ENCODE measurements at places on chromosomes 4 and X.

- DNase-seq, result no peak
Measured at GRCh38 chrX:38678821-38679220, 117.5 kb downstream of the TSPAN7 start.

DNA sequence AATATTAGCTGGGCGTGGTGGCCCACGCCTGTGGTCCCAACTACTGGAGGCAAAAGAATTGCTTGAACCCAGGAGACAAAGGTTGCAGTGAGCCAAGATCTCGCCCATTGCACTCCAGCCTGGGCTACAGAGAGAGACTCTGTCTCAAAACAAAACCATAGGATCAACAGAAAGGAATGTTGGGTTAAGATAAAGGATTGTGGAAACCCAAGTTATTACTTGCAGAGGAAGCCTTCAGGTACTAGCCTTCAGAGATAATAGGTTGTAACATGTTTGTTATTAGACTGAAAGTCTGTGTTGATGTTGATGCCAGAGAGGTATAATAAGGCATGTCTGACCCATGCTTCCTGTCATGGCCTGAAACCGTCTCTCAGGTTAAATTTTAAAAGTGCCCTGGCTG, 16.9 kb downstream of the SSX5 start:
- DNase-seq, result no peak

DNA sequence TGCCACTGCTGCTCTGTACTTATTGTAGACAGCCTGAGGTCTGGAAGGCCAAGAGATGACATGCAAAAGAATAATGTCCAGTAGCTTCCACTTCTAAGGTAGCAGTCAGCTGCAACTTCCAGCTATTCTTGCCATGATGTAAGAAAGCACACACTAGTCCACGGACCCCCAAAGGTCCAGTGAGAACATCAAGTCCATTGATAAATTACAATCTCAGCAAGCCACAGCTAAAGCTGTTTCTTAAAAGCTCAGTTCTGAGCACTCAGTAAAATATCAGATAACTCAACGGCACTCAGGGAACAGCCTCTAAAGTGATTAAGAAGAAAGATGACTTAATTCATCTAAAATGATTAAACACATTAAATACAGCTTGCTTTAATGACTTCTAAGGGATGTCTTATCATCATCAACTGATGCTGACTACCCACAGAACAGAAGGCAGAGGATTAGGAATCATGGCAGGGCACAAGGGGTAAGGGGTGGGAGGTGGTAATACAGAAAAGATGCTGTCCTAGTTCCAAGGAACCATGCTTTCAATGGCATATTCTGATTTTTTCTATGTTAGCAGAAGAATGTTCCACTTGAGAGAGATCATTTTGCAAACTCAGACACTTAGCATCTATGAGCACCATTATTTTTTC, 99.1 kb upstream of the CBR4 start:
- DNase-seq, result no peak

GRCh38 chr4:111537871-111538270, 607.4 kb upstream of the FAM241A start:
- DNase-seq, result no peak

DNA sequence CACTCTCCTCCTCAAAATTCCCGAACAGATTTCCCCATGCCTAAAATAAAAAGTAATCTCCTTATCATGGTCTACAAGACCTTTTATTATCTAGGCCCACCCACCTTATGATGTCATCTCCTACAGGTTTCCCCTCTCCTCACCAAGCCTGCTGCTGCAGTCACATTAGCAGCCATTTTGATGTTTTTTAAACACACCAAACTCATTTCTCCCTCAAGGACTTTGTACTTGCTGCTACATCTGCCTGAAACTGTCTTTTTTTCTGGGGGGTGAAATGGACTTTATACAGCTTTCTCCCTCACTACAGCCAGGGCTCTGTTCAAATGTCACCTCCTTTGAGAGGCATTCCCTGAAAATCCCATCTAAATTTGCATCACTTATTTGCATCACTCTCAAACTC, 90.2 kb upstream of the TAB3 start:
- DNase-seq, result no peak

GRCh38 chr4:106527316-106527715, 158.7 kb upstream of the GIMD1 start:
- no peak for DNase-seq

- no peak for DNase-seq
Measured at GRCh38 chr4:40651280-40651679, 21.6 kb upstream of the RBM47 start.

GRCh38 chr4:47075262-47075661, 43.9 kb downstream of the GABRB1 start:
- no peak for DNase-seq

GRCh38 chrX:104370089-104370488, 115.4 kb upstream of the ESX1 start:
- no peak for DNase-seq

GRCh38 chrX:125150231-125150630, 169.4 kb upstream of the TEX13C start:
- no peak for DNase-seq

DNA sequence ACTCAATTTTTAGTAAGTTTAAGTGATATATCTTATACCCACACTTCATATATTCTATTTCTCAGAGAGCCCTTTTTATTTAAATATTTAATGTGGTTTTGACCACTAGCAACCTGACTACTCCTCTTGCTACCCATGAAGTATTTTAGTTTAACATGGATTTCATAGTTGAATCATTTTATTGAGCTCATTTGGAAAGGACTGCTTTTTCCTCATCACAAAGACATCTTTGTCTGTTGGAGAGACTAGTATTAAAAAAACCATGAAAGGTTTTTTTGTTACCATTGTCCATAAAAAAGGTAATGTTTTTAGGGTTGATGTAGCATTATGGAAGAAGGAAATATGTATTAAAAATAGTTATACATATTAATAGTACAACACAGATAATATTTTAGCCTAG, 139.5 kb downstream of the RAPGEF2 start:
- no peak for DNase-seq

GRCh38 chrX:9745417-9746115, 20.1 kb downstream of the GPR143 start:
- no peak for DNase-seq

DNA sequence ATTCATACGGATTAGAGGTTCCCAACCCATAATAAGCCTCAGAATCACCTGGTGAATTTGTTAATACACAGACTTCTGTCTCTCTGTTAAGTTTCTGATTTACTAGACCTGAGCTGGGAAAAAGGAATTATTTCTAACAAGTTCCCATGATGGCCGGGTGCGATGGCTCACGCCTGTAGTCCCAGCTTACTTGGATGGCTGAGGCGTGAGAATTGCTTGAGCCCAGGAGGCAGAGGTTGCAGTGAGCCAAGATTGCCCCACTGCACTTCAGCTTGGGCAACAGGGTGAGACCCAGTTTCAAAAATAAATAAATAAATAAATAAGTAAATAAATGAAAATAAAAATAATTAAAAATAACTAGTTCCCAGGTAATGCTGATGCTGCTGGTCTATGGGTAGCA, 412.3 kb downstream of the GALNTL6 start:
- no peak for DNase-seq

GRCh38 chrX:37809970-37810369, 30.1 kb downstream of the CYBB start:
- DNase-seq, result no peak

GRCh38 chr4:179097741-179098140, 1655.5 kb upstream of the AGA start:
- no peak for DNase-seq

DNA sequence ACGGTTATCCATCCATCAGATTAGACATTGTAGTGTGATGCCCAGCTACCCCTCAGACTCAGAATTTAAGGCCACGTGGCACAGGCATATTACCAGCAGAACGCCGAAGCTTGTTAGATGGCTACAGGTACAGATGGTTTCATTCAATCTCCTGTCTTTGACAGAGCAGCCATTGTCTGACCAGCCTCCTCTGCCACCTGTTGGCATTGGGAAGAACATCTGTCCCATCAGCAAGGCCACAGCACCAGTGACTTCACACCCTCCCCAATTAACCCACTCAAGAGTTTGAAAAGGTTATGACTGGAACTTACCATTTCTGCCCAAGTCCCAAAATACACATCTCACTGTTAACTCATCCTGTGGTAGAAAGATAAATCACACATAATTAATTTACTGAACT, 22.0 kb upstream of the PHKA2 start:
- no peak for DNase-seq

- DNase-seq, result no peak
Measured at GRCh38 chrX:12819222-12819621, 28.0 kb downstream of the PRPS2 start.

DNA sequence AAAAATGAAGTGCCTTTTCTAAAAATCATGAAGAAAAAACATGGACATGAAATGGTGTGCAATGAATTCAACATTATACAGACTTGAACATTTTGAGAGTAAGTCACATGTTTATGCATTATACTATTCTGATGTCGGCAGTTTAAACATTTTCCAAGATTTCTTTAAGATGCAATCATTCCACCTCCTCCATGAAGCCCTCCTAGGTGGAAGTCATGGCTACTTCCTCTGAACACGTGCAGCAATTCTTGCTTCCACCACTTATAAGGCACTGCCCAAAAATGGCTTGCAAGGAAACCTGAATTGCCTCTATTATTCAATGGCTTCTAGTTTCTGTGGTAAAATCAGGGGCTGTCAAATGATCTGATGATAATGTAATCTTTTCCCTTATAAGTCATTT, 25.8 kb downstream of the IGFBP7 start:
- no peak for DNase-seq
